Parietal lobe (tissue), 2 donors: ENCODE measurements at places on chromosomes 12 and 14. TPM values are rescaled to one million over a fixed set of nuclear protein-coding genes. Genes with fewer than 3 reads are reported as not detected.

The RHEBL1 gene
- 0.63 TPM for total RNA-seq

The SNAPC1 gene
- 4.4 TPM for total RNA-seq

The SYNE2 gene
- total RNA-seq: 298 TPM

The HRK gene
- 0.31 TPM for total RNA-seq

The GARIN6 gene
- not detected for total RNA-seq

The FAR2 gene
- 37.9 TPM for total RNA-seq

The SLC25A29 gene
- total RNA-seq: 86.1 TPM

The DDX54 gene
- 18.5 TPM for total RNA-seq

The KRT71 gene
- total RNA-seq: not detected

The KIF21A gene
- total RNA-seq: 385 TPM

The CD4 gene
- total RNA-seq: 1.9 TPM
